ENCODE measurements at places on chromosomes 3 and 15. TPM values are rescaled to one million over a fixed set of nuclear protein-coding genes. Genes with fewer than 3 reads are reported as not detected.
A peak's percentile ranks its signal among the peaks of the same experiment; 100 is the strongest.

GRCh38 chr15:77984446-77984861 is 93.1 kb downstream of the TBC1D2B start:
- no peaks in the 10 kb centered on the region for H3K27me3 ChIP-seq
- no peak overlapping the region for H3K4me3 ChIP-seq
- DNase-seq, result no peak
- no peaks in the 10 kb centered on the region for H3K4me1 ChIP-seq

- peaks cover 40% of the 10 kb centered on the region for H3K4me1 ChIP-seq
- H3K36me3 ChIP-seq, result no peaks in the 10 kb centered on the region
- peak overlapping the region; percentile 82 for H3K4me3 ChIP-seq
- DNase-seq, result no peak
- H3K27ac ChIP-seq, result peak overlapping the region; percentile 77
- H3K27me3 ChIP-seq, result no peaks in the 10 kb centered on the region
Observed at GRCh38 chr15:90200534-90201129, 498 bp upstream of the SEMA4B start.

DNA sequence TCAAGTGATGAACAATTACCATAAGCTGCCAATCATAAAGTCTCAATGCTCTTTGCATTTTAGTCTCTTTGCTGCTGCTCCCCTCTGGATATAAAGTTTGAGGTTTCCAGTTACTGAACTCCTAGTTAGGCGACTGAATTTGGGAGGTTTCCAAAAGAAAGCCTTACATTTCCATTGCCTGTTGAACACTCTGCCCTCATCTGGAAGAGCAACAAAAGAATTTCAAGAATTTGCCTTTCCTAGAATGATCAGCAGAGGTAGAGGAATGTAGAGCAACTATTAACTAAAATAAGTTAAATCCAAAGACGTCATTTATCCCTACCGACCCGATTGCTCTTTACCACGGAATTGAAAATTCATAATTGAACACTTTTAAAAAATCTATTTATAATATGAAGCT is 53.4 kb upstream of the PRICKLE2 start:
- DNase-seq, result no peak
- no peaks in the 10 kb centered on the region for H3K4me1 ChIP-seq
- H3K27ac ChIP-seq, result no peak overlapping the region
- H3K27me3 ChIP-seq, result no peaks in the 10 kb centered on the region

CSTA gene
- 10.3 TPM for total RNA-seq

GRCh38 chr15:80207887-80208286 is 44.1 kb downstream of the CTXND1 start:
- H3K4me1 ChIP-seq, result no peaks in the 10 kb centered on the region
- H3K27ac ChIP-seq, result no peak overlapping the region
- H3K36me3 ChIP-seq, result no peaks in the 10 kb centered on the region
- no peak overlapping the region for H3K4me3 ChIP-seq
- DNase-seq, result no peak

- H3K4me1 ChIP-seq, result peaks cover 17% of the 10 kb centered on the region
- H3K27ac ChIP-seq, result no peak overlapping the region
- H3K4me3 ChIP-seq, result peak overlapping the region; percentile 21
- no peaks in the 10 kb centered on the region for H3K27me3 ChIP-seq
Observed at GRCh38 chr3:13019243-13020095, 53.8 kb downstream of the IQSEC1 start.

DNA sequence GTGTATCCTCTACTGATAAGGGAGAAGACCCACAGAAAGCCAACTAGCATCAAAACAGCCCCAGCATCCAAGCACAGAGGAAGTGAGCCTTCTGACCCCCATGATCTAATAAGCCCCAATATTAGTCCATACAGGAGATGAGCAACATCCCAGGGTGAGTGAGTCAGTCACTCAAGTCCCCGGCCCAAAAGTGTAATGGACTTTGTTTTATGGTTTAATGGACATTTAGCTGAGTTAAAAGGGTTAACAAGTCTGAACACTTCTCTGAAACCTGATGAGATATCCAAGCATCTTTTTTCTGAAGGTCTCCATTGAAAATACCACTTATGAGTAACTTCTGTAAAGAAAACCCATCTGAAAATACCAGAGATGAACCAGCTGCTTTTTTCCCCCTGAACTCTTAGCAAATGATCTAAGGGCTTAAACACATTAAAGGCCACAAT is 115.6 kb downstream of the GREM1 start:
- H3K27me3 ChIP-seq, result no peaks in the 10 kb centered on the region
- no peaks in the 10 kb centered on the region for H3K4me1 ChIP-seq
- no peak overlapping the region for H3K27ac ChIP-seq
- H3K4me3 ChIP-seq, result no peak overlapping the region
- no peaks in the 10 kb centered on the region for H3K36me3 ChIP-seq

AP3B2 gene
- total RNA-seq, result 25.1 TPM

SLC9C1 gene
- not detected for total RNA-seq

DNA sequence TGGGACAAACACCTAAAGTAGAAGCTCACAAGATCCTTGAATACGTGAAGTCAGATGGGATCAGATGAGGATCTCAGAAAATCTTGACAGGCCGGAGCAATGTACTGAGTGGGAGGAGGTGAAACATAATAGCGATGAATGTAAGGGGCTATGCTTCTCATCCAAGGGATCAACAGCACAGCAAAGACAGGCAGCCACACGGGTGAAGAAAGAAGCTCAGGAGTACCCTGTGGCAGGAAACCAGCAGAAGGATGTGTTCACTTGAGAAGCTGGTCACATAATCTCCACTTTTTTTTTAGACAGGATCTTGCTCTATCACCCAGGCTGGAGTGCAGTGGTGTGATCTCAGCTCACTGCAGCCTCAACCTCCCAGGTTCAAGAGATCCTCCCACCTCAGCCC is 92.4 kb downstream of the MEGF11 start:
- no peaks in the 10 kb centered on the region for H3K4me1 ChIP-seq
- no peaks in the 10 kb centered on the region for H3K36me3 ChIP-seq
- no peaks in the 10 kb centered on the region for H3K27me3 ChIP-seq
- H3K4me3 ChIP-seq, result no peak overlapping the region
- H3K27ac ChIP-seq, result no peak overlapping the region

DNA sequence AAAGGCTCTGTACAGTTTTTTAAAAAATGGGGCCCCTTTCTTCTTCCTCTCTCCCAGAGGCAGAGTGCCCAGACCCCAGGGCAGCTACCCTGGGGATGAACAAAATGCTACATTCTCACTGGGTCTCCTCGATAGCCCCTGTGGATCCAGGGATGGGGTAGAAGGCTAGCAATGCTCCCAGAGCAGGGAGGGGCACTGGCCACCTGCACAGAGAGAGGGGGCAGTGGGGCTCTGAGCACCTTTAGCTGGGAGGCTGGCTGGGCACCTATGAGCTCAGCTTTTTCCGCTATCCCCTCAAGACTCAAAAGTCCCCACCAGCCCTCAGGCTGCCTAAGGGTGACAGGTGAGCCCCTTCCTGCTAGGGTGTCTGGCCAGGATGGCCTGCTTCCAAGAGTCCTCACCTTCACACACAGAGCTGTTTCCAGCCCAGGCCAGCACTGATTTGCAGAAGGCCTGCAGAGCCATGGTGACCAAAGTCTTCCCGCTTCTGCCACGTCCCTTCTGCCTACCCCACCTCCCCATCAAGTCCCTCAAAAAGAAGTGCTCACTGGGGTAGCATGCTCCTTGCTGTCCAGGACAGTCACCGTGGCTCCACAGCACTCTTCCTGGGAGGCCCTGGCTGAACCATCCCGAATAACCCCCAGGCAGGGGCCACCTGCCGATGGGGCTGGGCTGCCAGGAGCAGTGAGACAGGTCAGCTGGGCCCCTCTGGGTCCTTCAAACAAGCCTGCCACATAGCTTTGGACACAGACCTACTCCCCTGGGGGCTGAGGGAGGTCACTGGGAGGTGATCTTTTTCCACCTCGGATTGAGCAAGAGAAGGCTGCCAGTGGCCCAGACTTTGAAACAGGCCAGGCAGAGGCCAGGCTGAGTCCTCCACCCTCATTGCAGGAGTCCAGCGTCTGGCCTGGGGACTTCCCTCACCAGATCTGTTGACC is 20.4 kb downstream of the BMF start:
- H3K27ac ChIP-seq, result peak overlapping the region; percentile 4
- H3K36me3 ChIP-seq, result peaks cover 9% of the 10 kb centered on the region
- H3K4me3 ChIP-seq, result no peak overlapping the region
- DNase-seq, result no peak
- H3K4me1 ChIP-seq, result peaks cover 31% of the 10 kb centered on the region
- H3K27me3 ChIP-seq, result no peaks in the 10 kb centered on the region

GRCh38 chr3:189842681-189843602 is 211.8 kb downstream of the TP63 start:
- peak; percentile 52 for DNase-seq
- no peaks in the 10 kb centered on the region for H3K36me3 ChIP-seq
- H3K4me1 ChIP-seq, result no peaks in the 10 kb centered on the region
- no peak overlapping the region for H3K4me3 ChIP-seq

- peaks cover 31% of the 10 kb centered on the region for H3K4me1 ChIP-seq
- peak; percentile 36 for DNase-seq
- no peak overlapping the region for H3K27ac ChIP-seq
- H3K4me3 ChIP-seq, result peak overlapping the region; percentile 94
- H3K27me3 ChIP-seq, result no peaks in the 10 kb centered on the region
Observed at GRCh38 chr15:50906954-50907600, 1.4 kb upstream of the AP4E1 start.

ESYT3 gene
- total RNA-seq, result 56.9 TPM

DNA sequence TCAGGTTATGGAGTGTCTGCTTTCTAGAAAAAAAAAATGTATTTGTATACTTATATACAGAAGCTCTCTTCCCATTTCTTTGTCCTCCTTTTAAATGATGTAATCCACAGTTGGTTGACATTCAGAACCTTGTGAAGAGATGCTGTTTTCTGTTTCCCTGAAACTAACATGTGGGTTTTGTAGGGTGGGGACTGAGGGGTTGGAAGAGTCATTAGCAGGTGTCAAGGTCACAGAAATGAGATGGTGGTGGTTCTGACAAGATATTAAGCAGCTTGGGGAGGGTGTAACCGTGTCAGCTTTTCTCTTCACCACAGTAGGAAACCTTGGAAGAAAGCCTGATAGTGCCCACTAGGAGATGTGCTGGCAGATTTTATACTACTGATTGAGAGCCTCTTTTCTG is 2.4 kb downstream of the RASA2 start:
- H3K4me3 ChIP-seq, result no peak overlapping the region
- H3K27ac ChIP-seq, result no peak overlapping the region
- H3K27me3 ChIP-seq, result no peaks in the 10 kb centered on the region
- DNase-seq, result no peak
- peaks cover 33% of the 10 kb centered on the region for H3K4me1 ChIP-seq
- no peaks in the 10 kb centered on the region for H3K36me3 ChIP-seq

DNA sequence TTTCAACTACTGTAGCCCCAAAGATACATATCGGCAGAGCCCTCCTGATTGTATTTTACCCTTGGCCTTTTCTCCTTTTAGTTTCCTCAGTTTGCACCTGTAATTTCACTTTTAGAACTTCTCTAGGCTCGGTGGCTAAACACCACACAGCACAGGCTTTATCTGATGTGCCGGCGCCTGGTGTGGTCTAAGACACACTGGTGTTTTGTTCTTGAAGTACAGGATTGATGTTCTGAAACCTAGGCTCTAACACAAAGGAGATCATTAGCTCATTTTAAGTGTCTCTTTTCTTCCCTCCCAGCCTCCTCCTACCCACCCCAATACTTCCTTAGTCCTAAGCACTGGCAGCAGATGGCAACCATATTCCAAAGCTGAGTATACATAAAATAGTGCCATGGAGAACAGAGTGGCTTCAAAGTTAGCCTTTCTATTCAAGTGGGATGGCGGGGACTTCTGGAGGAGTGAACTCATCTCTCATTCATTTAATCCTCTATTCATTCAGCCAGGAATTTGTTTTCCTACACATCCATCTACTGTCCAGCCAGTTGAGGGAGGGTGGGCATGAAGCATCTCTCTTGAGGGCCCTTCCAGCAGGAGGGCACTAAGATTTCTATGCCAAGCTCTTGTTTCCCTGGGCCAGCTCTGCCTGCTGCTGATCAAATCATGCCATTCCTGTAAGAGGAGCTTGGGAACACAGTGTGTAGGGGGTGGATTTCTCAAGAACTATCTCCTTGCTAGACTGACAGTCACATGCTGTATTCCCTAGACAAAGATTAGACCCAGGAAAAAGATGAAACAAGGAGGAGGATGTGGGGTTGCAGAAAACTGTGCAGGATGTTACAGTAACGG is 71.2 kb downstream of the TIGIT start:
- H3K27me3 ChIP-seq, result no peaks in the 10 kb centered on the region
- H3K36me3 ChIP-seq, result no peaks in the 10 kb centered on the region
- no peak overlapping the region for H3K27ac ChIP-seq
- H3K4me1 ChIP-seq, result no peaks in the 10 kb centered on the region
- no peak for DNase-seq

CNTN6 gene
- total RNA-seq, result 29.3 TPM

ZNF197 gene
- 12.5 TPM for total RNA-seq

DNA sequence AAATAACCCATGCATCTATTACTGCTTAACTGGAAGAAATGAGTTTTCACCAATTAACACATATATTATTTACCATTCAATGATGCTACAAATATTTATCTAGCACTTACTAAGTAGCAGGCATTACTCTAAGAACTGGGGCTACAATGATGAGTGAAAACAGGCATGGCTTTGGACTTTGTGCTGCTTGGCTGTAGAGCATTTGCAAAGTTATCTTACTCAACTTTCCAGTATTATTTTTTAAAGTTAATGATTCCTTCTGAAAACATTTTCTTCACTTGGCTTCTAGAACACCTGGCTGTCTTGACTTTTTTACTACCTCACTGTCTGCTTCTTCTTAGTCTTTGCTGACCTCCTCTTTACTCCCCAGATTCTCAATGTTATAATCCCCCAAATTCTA is 1.8 kb downstream of the C3orf33 start:
- no peaks in the 10 kb centered on the region for H3K36me3 ChIP-seq
- H3K4me1 ChIP-seq, result peaks cover 4% of the 10 kb centered on the region
- DNase-seq, result no peak
- H3K27me3 ChIP-seq, result no peaks in the 10 kb centered on the region
- H3K27ac ChIP-seq, result no peak overlapping the region
- H3K4me3 ChIP-seq, result no peak overlapping the region

DNA sequence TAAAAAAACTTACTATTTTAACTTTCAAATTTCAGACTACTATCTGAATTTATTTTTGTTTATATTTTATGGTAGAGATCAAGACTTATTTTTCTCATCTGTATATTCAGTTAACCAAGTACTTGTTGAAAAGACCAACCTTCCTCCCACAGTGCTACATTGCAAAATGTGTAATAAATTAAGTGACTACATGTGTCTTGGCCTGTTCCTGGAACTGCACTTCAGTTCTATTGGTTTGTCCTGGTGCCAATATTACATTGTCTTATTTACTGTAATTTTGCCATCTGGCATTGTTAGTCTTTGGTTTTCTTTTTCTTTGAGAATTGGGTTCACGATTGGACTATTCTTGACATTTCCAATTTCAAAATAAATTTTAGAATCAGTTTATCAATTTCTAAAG is 138.4 kb upstream of the KCNMB2 start:
- DNase-seq, result no peak
- H3K27me3 ChIP-seq, result no peaks in the 10 kb centered on the region
- H3K36me3 ChIP-seq, result no peaks in the 10 kb centered on the region
- H3K27ac ChIP-seq, result no peak overlapping the region
- H3K4me1 ChIP-seq, result peaks cover 3% of the 10 kb centered on the region

Measured in upper lobe of left lung (tissue), 6 donors.